Occipital lobe (tissue), 3 donors: ENCODE measurements at places on chromosomes 5 and 9.

GRCh38 chr5:149325166-149325735 is 20.0 kb upstream of the GRPEL2 start:
- DNase-seq = no peak

- DNase-seq = no peak
Observed at GRCh38 chr5:9582406-9582805, 36.5 kb upstream of the SEMA5A start.

- no peak for DNase-seq
Observed at GRCh38 chr9:135612981-135613910, 26.1 kb downstream of the GLT6D1 start.

DNA sequence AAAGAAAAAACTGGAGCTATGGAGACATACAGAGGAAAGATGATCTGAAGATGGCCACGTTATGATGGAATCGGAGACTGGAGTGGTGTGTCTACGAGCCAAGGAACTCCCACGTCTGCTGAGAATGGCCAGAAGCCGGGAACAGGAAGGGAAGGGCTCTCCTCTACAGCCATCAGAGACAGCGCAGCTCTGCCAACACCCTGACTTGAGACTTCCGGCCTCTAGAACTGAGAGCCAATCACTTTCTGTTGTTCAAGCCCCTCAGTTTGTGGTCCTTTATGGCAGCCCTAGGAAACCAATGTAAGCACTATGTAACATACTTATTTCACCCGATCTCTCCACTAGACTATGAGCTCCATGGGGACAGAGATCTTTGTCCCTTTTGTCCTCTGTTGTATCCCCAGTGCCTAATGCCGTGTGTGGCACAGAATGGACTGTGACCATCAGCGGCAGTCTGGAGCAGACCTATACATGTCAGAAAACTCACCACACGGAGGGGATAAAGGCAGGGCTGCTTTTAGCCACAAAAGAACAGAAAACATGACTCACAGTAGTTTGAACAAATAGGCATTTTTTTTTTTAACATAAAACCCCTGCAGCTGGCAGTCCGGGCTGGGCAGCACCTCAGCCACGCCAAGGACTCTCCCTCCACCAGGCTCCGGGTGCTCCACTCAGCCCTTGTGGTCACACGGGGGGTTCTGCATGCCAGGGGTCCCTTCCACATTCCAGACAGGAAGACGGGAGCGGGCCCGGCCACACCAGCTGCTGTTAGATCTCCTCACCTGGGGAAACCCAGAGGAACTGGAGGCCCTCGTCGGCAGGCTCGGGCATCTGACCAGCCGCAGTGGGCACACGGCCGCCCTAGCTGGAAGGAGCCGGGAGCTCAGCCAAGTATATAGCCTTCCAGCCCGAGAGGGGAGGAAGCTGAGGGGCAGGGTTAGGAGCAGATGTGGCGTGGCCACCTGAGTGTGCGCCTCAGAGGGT is 16.1 kb upstream of the MXD3 start:
- DNase-seq = no peak

DNA sequence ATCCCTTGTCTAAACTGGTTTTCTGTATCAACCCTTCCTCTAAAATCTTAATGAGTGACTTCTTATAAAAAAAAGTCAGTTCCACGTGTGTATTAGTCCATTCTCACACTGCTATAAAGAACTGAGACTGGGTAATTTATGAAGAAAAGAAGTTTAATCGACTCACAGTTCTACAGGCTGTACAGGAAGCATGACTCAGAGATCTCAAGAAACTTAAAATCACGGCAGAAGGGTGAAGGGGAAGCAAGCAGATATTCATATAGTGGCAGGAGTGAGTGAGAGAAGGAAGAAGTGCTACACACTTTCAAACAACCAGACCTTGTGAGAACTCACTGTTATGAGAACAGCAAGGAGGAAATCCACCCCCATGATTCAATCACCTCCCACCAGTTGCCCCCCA is 307.8 kb upstream of the ARRDC3 start:
- no peak for DNase-seq

DNA sequence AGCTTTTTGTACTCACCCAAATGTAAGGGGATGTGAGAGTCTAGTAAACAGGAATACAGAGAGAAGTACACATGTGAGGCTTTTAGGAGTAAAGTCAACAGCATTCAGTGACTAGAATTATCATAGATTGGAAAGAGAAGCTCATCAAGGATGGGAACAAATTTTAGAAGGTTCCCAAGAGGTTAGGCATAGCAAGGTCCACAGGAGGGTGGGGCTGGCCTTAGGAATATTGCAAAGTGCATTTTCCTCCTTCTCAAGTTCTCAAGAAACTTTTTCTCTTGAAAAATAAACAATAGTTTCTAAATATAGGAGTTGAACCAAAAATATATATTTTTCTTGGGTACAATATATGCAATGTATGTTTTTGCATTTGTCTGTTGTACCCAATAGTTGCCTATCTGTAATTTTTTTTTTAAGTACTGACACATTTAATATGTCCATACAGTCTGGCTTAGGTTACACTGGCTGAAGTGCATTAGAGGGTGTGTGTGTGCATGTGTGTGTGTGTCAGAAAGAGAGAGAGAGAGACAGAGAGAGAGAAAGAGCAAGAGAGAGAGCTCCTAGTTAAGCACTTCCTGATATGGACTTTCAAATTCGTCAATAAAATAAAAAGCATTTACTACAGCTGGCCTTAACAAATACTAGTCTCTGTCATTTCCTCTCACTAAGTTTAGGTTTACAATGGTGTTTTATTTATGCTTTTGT is 62.2 kb downstream of the SNX18 start:
- no peak for DNase-seq

DNA sequence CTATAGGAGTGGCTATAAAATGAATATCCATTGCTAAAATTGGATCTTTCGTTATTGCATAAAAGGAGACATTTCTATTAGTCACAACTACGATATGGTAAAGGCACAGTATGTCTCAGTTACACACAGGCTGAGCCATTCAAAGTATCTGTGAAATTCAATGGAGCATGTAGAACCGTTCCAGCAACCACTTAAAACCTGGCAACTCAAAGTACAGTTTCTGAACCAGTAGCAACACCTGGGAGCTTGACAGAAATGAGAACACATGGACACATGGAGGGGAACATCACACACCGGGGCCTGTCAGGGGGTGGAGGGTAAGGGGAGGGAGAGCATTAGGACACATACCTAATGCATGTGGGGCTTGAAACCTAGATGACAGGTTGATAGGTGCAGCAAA is 15.4 kb downstream of the POC5 start:
- DNase-seq = no peak

GRCh38 chr5:172493002-172493401 is 38.7 kb upstream of the SH3PXD2B start:
- no peak for DNase-seq

GRCh38 chr9:136012651-136013050 is 51.5 kb upstream of the UBAC1 start:
- no peak for DNase-seq

DNA sequence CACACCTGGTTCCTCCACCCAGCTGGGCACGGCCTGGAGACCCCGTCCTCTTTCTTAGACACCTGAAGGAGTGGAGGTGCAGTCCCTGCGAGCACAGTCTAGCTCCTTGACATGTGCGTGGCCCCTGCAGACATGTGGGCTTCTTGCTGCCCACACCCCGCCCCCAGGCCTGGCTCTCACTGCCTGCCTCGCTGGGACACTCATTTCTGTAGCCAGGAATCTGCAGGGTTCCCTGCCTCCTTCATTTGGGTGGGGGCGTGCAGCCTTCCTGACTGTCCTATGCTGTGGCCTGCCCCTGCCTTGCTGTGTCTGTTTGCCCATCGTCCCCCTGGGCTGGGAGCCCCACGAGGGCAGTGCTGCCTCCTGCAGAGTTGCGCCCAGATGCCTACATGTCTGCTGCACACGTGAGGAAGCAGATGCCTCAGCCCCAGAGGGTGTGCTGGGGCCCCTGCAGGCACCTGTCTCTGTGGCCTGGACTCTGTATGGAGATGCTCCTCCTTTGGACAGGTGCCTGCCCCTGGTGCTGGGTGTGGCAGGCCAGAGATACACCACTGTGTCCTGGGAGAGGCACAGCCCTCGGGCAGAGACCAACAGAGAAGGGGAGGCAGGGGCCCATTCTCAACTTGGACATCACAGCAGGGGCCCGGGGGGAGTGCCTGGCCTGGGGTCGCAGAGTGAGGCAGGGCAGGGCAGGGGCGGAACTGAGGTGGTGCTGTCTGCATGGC is 22.6 kb downstream of the FLT4 start:
- no peak for DNase-seq

DNA sequence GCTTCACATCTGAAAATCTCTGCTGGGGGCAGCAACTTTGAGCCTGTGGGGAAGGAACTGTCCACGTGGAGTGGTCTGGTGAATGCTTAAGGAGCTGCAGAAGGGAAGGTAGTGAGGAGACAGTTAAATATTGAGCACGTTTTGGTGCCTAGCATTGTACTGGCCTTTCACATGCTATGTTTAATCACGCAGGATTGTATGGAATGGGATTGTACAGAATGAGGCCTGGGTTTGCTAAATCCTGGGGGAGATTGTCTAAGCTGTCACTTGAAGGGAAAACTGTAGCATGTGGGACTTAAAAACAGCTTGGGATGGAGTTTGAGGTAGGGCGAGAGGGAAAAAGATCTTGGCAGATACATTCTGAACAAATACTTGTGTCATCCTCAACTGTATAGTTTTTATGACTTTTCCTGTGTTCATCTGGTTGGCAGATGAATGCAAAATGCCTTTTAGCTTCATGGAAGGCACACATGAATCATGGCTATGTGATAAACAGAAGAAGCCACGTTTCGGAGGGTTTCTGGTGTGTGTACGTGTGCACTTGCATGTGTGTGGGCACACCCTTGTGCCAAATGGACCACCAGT is 106.6 kb downstream of the TMC1 start:
- DNase-seq = no peak

DNA sequence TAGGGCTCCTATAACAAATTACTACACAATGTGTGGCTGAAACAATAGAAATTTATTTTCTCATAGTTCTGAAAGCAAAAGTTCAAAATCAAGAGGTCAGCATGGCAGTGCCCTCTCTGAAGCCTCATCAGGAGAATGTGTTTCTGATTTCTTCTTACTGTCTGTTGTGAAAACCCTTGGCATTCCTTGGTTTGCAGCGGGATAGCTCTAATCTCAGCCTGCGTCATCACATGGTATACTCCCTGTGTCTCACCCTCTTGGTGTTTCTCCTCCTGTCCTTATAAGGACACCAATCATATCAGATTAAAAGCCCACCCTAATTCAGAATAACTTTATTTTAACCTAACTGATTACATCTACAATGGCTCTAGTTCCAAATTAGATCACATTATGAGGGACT is 87.5 kb upstream of the CDH9 start:
- no peak for DNase-seq

DNA sequence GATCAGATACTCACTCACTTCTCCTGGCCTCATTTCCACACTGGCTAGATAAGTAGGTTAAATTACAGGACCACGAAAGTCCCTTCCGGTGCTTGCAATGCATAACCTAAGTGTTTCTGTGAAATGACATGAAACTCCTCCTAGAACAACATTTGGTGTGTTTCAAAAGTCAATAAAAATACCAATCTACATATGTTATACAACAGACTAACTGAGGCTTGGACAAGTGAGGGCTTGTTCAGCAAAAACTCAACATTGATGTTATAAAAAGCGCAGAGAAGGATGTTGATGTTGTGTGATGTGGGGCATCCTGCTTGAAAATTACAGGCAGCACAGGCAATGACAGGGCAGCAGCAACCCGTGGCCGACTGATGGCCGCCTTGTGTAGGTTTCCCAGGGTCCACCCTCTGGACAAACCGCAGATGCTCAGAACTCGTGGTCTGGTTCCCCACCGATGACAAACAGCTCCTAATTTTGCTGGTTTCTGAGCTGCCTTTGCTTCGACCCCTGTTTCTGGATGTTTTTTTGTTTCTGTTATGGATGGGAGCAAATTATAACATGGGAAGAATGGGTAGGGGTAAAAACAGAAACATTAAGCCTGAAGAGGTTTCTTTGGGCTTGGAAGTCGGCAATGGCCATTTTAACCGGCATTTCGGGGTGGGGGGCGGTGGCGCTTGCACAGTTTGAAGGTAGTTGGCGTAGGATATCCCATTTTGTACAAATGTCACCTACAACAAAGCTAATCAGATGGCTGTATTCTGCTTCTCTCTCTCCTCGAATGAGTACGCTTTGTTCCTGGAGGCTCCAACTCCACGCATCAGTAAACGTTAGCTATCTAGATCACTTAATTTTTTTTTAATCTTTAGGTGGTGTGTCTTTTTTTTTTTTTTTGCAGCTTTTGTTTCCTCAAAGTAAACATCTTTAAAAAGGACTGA is 116.1 kb downstream of the PDZD2 start:
- DNase-seq = no peak

- DNase-seq = no peak
Observed at GRCh38 chr5:145247745-145248040, 587.4 kb downstream of the PRELID2 start.

DNA sequence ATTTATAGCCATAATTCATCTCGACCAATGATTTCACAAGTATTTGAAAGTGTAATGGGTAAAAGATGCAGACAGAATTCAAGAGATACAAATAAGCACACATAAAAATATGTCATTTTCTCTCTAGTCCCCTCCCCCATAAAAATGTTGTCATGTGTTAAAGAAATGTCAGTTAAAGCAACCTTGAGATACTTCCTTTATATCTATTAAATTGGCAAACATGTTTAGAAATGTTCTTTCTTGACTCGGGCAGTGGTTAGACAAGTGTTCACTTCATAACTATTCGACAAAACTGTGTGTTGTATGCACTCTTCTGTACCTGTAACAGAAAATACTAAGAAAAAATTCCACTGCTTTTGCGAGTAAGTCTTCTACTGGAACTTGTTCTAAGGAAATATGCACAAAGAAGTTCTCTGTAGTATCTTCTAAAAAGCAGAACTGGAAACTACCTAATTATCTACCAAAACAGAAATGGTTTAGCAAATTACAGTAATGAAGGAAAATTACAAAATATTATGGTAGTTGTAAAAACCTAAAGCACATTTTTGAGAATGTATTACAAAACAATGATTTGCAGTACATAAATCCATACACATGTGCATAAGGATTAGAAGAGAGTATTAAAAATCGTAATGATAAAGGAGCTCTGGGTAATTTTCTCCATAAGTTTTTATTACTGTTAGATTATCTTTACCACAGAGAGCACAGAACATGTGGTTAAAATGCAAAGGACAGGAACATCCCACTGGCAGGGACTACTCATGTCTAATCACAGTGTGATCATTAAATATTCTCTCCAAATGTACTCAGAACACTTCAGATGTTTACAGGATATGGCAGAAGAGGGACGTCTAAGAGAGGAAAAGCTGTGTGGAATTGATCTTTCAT is 35.9 kb downstream of the FBXW2 start:
- DNase-seq = no peak

DNA sequence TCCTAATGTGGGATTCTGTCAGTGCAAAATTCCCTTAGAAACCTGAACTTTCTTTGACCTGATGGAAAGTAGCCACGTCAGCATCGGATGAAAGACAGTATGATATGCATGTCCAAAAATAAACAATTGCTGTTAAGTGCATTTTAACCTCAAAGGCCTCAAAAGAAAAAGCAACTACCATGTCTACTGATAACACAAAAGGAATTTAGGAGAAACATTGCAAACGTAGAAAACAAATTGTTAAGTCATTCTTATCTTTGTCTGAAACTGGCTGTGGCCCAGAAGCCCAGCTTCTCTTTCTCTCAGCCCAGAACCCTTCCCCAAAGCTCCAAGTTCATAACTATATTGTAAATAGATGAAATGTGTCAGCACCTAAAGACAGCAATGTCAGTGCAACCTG is 11.1 kb upstream of the LHFPL2 start:
- DNase-seq = no peak
